ENCODE measurements at places on chromosomes 16 and 17.

DNA sequence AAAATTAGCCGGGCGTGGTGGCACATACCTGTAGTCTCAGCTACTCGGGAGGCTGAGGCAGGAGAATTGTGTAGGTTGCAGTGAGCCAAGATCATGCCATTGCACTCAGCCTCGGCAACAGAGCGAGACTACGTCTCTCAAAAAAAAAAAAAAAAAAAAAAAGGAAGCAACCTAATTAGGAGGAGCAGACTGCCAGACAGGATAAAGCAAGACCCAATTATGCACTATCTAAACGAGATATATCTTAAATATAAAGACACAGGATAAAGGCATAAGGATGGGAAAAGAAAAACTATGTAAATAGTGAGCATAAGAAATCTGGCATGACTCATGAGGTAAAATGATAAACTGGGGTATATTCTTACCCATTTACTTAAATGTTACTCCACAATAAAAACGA, 4.9 kb downstream of the TXNDC11 start:
- DNase-seq, result no peak

DNA sequence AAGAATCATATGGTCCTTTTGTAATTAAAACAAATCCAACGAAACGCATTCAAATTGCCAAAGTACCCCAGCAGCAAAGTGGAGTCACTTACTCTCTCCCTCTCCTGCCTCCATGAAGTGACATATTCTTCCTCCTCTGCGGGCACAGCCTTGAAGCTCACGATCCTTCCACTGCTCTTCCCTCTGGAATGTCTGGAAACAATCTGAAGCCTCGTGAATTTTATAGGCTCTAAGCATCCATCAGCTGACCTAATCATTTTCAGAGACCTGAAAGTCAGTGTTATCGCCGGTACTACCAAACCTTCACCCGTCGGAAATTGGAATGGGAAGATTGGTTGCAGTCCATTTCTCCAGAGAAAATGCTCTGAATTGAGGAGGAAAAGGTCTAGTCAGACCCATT, 134.5 kb upstream of the FOXF1 start:
- no peak for DNase-seq

DNA sequence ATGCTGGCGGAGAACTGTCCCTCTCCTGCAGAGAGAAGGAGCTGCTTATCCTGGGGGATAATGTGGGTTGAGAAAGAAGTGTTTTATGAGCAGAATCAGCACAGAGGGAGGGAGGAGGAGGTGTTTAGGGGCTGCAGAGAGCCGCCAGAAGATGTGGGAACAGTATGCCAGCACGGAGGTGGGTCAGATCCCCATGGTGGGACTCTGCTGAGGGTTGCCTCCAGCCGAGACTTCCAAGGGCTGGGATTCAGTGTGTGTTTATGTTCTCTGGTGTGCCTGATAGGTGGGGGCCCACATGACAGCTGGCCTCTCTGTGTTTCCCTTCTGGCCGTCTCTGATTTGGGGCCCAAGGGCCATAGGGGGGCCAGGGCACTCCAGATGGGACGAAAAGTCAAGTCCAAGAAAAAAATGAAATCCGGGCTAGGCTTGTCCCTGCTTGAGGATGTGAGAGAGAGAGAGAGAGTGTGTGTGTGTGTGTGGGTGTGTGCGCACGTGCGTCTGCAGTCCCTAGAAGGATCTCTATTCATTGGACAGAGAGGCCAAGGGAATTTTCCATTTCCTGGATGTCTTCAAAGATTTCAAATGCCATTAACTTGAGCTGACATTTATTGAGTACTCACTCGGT, 21.6 kb downstream of the PRKCB start:
- DNase-seq, result no peak

- no peak for DNase-seq
Measured at GRCh38 chr17:78126895-78127238, 1.7 kb downstream of the TMC6 start.

- DNase-seq, result peak; percentile 68
Measured at GRCh38 chr17:63930951-63931575, 1.1 kb downstream of the CD79B start.

DNA sequence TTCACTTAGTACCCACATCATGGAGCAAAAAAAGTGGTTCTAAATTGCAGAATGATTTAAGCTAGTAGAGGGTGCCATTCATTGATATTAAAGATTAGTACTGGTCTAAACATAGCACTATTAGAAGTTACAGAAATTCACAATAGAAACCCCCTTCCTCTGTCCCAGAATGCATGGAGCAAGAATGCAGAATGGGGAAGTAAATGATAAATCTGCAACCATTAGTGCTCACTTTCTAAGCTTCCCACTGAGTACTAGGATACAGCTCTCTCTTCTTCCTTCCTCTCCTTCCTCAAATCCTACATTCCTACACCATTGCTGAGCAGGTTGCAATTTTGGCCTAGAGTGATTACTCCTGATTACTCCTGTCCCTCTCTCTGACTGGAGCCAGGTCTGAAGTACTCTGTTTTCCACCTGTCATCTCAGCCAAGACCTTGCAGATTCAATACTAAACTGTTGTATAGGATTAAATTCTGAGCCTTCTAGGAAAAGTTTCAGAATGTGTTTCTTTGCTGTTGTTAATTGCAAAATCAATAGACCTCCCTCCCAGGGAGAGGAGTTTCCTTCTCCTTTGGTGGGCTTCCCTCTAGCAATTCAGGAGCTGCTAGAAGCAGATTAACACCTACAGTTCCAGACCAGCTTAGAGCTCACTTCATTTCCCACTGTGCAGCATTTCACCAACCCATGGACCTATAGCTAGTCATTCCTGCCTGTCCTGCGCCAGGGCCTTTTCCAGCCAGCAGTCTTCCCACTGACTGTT, 165.5 kb upstream of the TBX2 start:
- DNase-seq, result no peak

- DNase-seq, result peak; percentile 70
Measured at GRCh38 chr17:7835814-7836595, 2.0 kb downstream of the KDM6B start.

Measured in CD4-positive, alpha-beta T cell treated with Interleukin-1 beta for 1 hour (primary cell).